Heart right ventricle (tissue), 16 donors: ENCODE measurements at places on chromosomes 12 and 14.

DNA sequence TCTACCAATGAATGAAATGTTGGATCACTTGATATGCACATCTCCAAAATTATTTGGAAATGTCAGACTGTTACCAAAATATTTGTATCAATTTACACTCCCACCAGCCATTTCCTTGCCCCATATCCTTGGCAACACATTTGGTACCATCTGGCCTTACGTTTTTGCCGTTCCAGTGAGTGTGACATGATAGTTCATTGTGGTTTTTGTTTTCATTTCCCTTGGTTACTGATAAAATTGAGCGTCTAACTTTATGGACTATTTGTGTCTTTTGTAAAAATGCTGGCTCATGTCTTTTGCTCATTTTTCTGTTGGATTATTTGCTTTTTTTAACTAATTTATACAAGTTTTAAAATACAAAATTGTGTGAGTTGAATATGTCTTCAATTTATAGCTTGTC is 11.0 kb downstream of the KLHDC1 start:
- DNase-seq: no peak

- no peak for DNase-seq
Observed at GRCh38 chr12:84355561-84355960, 557.0 kb downstream of the SLC6A15 start.

DNA sequence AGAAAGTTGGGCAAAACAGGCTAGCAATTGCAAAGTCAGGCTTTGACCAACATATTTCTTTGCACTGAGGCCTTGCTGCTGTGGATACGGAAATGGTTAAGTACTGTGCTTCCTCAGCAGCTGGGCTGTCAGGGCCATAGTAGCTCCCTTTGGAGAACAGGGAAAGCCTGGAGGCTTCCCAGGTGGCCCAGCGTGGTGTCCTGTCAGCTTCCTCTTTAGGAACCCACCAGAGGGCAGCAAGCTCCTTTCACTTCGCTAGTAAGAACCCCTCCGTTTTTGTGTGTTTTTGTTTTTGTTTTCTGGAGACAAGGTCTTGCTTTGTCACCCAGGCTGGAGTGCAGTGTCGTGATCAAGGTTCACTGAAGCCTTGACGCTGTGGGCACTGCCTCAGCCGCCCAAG is 1.7 kb upstream of the CFAP251 start:
- DNase-seq: peak; percentile 18

GRCh38 chr14:100293497-100294212 is 12.6 kb downstream of the SLC25A29 start:
- no peak for DNase-seq

- DNase-seq: no peak
Observed at GRCh38 chr12:111126331-111126730, 206.0 kb upstream of the MYL2 start.

DNA sequence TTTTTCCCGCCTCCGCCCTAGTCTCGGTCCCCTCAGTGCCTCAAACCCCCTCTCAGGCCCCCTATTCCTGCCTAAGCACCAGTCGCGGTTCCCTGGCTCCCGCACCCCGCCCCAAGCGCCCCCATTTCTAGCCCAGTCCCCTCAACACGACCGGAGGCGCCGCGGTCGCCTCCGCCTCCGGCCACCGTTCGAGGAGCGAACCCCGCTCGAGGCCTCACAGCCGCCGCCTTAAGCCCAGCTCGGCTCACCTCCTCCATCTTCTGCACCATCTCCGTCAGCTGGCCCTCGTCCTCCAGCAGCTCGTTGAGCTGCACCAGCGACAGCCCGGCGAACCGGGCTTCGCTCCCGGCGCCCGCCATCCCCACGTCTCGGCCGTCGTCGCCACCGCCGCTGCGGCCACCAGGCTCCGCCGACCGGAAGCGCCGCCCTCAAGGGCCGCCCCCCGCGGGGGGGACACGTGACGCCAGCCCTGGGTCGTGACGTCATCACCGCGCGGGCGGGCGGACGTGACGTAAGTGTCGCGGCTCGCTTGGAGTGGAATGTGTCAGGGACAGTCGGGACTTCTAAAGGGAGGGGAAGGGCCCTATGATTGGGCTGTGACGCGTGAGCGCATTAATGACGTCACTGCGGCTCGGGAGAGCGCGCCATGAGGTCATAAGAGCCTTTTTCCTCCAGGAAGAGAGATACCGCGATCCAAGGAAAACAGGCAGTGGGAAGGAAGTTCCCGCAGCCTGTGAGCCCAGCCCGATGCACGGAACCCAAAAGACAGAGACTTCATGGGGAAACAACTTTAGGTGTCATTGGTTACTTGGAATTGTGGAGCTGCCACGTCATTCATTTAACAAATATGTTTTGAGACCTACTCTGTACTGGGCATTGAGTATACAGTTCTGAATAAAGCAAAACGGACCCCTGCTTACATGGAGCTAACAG is at the start of gene VPS37B:
VPS37B (minus strand) TSS at position 421 of the 933 bp plus-strand sequence; CDS start at position 359, 62 bp downstream.
- peak; percentile 83 for DNase-seq

DNA sequence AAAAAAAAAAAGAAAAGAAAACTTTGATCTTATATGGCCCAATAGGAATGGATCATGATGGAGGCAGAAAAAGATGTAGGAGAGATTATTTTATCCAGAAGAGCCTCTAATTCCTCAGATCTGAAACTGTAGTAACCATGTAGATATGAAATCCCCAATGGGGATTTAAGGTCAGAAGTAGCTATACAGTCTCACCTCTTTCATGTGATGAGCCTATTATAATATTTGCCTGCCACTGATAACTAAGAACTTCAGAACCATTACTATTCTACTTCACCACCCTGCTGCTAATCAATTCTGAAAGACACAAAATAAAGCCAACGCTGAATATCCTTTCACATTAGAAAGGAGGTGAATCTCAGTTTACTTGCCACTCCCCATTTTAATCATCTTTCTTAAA is 29.3 kb downstream of the BAZ1A start:
- DNase-seq: no peak

- DNase-seq: no peak
Observed at GRCh38 chr14:36066636-36067035, 109.9 kb downstream of the PTCSC3 start.

DNA sequence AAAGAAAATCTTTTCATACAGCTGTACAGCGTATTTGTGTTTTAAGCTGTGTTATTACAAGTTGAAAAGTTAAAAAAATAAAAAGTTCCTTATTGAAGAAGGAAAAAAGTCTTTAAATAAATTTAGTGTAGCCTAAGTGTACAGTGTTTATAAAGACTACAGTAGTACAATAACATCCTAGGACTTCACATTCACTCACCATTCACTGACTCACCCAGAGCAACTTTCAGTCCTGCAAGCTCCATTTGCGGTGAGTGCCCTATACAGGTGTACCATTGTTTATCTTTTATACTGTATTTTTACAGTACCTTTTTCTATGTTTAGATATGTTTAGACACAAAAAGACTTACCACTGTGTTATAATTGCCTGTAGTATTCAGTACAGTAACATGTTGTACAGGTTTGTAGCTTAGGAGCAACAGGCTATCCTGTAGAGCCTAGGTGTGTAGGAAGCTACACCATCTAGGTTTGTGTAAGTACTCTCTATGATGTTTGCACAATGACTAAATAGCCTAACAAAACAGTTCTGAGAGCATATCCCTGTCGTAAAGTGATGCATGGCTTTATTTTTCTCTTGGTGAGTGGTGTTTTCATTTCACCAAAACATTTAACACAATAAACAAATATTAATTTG is 275.2 kb downstream of the DACT1 start:
- DNase-seq: no peak

GRCh38 chr12:110546339-110546738 is 36.8 kb downstream of the PPTC7 start:
- no peak for DNase-seq

GRCh38 chr14:104601786-104602185 is 2.8 kb downstream of the TMEM179 start:
- no peak for DNase-seq

DNA sequence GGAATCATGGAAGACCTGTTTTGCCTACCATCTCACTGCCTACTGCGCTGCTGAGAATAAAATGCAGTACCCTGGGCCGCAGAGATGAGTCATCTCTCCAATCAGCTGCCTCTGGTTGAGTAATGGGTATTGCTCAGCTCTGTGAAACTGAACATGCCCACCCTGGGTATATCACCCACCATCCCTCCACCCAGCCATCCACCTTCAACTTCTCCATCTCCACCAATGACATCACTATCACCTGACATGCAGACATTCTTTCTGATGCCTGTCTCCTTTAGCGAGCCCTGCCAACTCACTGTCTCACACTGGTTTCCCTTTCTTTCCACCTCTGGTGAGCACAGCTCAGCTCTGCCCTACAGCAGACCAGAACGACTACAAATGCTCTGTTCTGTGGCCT is 33.6 kb downstream of the E2F7 start:
- DNase-seq: no peak

- DNase-seq: no peak
Observed at GRCh38 chr12:51409846-51410245, 14.8 kb upstream of the SLC4A8 start.

- no peak for DNase-seq
Observed at GRCh38 chr12:92385296-92385695, 239.7 kb upstream of the BTG1 start.

DNA sequence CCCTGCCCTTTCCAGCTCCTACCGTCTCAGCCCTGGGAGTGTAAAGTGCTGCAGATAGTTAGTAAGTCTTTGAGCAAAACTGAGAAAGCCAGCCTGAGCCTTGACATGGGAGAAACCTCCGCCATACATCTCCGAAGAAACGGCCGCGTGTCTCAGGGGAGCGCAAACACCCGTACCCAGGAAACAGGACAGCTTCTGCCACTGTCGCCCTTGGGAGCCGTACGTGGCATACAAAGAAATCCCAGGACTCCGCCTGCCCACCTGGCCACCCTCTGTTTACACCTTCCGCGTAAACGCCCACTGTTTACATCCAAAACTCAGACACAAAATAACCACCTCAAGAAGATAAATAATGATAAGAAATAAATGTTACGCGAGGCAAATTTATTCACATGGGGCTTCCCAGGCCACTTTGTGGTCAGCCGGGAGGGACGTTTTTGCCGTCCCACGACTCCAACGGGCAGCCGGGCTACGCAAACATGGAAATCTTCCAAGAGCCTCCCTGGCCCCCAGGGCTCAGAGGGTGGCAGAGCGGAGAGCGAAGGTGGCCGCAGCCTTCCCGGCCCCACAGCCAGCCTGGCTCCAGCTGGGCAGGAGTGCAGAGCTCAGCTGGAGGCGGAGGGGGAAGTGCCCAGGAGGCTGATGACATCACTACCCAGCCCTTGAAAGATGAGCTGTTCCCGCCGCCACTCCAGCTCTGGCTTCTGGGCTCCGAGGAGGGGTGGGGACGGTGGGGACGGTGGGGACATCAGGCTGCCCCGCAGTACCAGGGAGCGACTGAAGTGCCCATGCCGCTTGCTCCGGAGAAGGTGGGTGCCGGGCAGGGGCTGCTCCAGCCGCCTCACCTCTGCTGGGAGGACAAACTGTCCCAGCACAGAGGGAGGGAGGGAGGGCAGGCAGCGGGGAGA is at the start of gene BDKRB2:
BDKRB2 (plus strand) TSS at position 689 of the 908 bp plus-strand sequence. CDS start 32,269 bp downstream, outside the sequence.
- DNase-seq: peak; percentile 24

DNA sequence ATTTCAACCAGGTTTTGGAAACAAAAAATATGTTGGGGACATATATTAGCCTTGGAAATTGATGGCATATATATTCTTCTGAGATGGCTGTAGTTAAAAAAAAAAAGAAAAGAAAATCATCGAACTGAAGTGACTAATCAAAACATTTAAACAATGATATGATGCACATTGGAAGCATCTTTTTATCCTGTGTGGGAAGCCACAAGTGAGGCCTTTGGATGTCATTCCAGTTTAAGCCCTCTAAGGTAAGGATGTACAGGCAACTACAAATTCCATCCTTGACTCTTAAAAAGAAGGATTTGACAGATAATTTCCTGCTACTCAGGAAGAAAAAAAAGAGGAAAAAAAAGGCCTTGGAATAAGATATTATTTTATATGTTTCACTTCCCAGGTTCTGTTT is 9.6 kb upstream of the PTPRB start:
- no peak for DNase-seq

DNA sequence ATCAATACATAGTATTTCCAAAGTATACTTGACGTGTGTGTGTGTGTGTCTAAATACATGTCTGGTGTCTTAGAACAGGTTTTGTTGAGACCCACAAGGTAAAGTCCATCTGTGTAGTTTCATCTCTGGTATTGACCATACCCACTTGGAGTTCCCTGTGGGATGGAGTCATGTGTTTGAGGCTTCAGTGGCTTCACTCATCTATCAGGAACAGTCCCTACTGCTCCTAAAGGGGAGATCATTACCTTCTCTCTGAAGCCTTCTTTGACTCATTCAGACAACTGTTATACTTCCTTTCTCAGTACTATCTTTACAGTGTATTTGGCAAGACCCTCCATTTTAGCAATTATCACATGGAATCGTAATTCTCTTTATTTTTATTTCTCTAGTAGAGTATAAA is 14.2 kb downstream of the RAB21 start:
- DNase-seq: no peak

GRCh38 chr14:74309125-74310022 is 6.6 kb upstream of the ABCD4 start:
- DNase-seq: no peak

GRCh38 chr12:94686834-94687628 is 36.7 kb upstream of the TMCC3 start:
- DNase-seq: no peak

GRCh38 chr14:39467889-39468524 is 35.8 kb upstream of the FBXO33 start:
- DNase-seq: no peak

- no peak for DNase-seq
Observed at GRCh38 chr12:125634813-125635212, 569.6 kb downstream of the AACS start.

GRCh38 chr14:71049435-71050133 is 142.3 kb downstream of the PCNX1 start:
- DNase-seq: no peak

DNA sequence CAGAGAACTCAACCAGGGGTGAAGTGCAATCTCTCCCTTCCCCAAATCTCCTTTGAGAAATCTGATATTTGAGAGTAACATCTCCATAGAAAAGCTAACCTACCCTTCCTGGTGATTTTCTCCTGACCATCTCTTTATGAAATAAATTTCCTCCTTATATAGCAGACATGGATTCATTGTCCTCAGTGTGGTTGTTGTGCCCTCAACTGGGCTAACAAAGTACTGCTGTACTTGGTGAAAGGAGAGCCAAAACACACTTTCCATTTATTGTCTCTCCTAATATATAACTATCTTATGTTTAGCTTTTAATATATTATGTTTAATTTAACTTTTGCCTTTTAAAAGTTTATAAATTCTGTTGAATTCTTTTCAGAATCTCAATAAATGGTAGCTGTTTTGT is 65.1 kb upstream of the SLCO1B1 start:
- DNase-seq: no peak
